ENCODE measurements at places on chromosomes 6 and 20. TPM values are rescaled to one million over a fixed set of nuclear protein-coding genes. Genes with fewer than 3 reads are reported as not detected.

PACSIN1 gene
- 10.8 TPM for total RNA-seq

EEF1E1 gene
- 13.3 TPM for total RNA-seq

CTAGE9 gene
- not detected for total RNA-seq

RNASET2 gene
- total RNA-seq: 16.4 TPM

ID4 gene
- 1.6 TPM for total RNA-seq

DNA sequence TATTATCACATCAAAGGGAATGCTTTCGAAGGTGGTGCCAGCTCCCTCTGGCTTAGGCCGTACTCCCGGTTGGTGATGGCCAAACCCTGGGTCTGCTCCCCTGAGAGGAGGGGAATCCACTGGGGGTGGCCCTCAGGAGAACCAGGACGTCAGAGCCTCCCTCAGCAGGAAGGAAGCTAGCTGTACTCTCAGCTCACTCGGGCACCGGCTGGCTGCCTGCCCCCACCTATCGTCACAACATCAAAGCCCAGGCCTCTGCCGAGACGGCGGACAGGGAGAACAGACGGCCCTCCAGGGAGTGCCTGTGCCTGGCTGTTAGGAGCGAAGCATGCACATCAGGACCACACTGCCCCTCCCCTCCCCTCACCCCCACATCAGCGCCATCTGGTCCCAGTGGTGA is 9.2 kb upstream of the PGC start:
- DNase-seq: no peak

- DNase-seq: no peak
These were observed 251.1 kb downstream of the FARS2 start for GRCh38 chr6:5512422-5512821.

DNA sequence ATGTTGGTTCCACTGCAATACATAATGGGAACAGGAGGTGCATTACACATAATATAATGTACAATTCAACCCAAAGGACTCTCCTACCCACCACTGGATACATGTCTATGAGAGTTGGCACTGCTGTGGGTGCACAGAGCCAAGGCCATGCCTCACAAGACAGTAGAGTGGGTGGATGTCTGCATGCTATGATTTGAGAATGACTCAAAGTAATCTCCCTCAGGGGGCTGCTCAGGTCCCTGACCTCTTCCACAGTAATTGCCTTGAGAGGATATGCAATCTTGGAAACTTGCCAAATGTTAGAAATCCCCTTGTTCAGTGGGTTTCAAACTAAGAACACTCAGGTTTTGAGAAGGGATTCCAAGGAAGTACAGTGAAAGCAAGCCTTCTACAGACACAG is 79.0 kb downstream of the ANKEF1 start:
- no peak for DNase-seq
